ENCODE measurements at places on chromosomes 12 and 14.

DNA sequence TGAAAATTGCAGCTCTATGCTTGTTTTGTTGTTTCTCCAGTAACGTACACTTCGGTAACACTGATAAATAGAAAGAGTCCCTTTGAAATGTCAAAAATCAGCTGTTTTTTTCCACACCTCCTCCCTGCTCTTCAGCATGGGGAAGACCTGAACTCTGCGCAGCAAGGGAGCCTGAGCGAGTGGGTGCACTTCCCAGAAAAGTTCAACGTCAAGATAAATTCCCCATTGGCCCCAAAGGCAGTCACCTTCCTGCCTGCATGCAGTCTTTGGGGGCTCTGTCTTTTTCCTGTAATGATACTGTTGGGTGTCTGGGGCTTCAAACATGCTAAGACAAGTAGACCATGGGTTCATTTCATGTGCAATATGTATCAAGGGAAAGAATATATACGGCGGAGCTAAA lies 8.8 kb upstream of the FOXG1 start:
- no peak for DNase-seq

DNA sequence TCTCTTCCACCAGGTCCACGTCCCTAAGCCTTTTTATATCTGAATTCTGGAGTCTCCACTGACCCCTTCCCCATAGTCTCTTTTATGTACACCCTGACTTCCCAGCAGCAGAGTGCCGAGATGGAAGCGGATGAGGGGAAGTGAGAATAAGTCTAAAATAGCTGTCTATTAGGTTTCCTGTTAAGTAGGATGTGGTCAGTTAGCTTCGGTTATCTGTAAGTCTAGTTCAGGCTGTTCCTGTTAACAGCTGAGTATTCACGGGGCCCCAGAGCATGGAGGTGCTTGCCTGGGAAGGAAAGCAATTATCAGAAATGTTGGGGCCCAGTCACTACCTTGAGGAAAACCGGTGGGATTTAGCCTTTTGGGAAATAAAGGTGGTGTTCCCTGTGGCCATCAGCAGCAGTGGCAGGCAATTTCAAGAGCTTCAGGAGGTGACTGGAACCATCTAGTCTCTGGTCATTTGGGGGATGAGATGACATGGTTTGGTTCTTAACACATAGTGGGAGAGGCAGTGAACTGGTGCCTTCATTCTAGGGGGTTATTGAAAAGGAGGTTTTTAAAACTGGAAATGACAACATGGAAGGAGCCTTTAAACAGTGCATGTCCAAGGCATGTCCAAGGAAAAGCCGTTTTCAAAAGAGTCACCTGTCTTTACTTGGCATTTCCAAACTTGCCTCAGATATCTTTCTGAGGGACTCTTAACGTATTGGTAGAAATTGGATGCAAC lies 21.8 kb downstream of the CHST11 start:
- no peak for DNase-seq

DNA sequence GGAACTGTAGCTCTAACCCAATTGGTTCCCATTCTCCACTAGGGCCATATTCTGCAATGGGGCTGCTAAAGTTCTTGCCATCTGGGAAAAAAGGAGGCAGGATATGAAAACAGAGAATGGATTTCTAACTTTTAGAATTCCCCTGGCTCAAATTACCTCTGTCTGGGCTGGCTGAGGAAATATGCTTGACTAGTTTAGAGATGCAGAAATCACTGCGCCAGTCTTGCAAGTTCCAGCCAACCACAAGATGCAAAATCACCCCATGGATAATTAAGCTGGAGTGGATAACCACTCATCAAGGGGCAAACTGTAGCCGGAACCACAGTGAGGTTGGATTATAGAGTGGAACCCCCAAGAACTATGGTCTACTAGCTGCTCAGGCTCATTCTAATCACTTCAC lies 126.3 kb downstream of the RALGAPA1 start:
- no peak for DNase-seq

DNA sequence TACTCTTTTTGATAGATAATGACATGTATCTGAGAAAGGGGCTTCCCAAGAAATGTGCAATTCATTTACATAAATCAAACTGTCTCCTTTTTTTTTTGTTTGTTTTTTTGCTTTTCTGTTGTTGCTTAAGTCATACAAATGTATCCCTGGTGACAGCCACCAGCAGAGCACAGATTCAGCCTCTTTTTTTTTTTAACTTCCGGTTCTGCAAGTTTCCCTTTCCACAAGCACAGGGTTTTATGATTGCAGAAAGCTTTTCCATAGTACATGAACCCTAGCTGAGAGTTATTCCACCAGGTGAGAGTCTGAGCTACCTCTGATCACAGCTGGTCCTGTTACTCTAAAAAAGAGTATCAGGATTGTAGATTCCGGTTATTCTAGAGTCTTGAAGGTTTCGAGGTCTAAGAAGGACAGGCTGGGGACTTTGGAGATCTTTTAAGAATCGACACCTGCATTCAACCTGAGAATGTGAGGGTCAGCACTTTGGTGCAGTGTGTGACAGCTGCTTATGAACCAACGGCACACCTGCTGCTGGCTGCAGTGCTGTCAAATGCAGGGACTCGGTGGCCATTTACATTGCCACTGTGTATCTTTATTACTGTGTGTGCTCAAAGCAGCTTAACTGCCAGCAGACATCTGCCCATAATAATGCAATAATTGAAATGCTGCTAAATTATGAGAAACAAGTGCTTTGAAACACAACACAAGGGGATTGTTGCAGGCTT lies 551.7 kb downstream of the NRXN3 start:
- no peak for DNase-seq
